ENCODE measurements at places on chromosomes 1 and 21.

DNA sequence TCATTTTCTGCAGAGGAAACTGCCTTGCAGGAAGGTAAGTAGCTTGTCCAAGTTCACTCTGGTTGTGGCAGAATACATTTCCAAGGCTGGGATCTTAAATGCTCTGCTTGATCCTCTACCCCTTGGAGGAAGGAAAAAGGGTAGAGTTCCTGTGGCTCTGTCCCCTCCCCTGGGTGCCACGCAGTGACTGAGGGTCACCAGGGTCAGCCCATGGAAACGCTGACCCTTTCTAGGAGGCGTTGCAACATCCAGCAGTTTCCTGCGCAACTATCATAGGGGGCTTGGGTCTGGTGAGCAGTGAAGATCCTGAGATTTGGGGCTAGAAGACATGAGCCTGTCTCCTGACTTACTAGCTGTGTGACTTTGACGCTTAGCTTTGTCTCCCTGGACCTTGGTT is 29.4 kb upstream of the EPS8L3 start:
- DNase-seq: no peak

- peak; percentile 47 for DNase-seq
Measured at GRCh38 chr1:15966081-15966955, 9.6 kb downstream of the ZBTB17 start.

GRCh38 chr1:18751425-18751824 is 108.0 kb downstream of the TAS1R2 start:
- no peak for DNase-seq

DNA sequence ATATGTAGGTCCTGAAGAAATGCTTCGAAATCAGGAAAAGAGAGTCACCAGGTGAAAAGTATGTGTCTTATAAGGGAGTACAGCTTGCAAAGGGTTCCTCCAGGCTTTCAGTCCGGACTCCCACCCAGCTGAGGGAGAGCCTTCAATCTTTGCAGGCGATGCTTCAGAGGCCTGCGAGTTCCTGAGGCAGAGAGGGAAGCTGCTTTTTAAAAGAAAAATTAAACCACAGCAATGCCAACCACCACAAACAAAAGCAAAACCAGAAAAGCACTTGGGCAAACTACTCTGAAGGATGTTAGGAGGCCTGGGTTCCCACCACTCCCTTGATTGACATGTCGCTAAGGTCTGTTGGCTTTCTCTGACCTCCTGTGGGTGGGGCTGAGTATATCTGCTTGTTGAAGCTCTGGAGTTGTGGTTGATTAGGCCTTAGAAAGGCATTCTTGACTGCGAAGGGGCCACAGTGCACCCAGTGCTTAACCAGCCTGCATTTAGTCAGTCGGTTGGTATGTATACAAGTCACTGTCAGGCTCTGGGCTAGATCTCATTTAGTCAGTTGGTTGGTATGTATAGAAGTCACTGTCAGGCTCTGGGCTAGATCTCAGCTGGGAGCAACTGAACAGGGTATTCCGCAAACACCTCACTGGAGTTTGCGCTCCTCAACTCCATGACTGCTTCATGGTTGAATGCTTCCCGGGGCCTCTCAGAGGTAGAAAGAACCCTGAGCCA is 1.2 kb downstream of the NIPAL3 start:
- peak; percentile 96 for DNase-seq

DNA sequence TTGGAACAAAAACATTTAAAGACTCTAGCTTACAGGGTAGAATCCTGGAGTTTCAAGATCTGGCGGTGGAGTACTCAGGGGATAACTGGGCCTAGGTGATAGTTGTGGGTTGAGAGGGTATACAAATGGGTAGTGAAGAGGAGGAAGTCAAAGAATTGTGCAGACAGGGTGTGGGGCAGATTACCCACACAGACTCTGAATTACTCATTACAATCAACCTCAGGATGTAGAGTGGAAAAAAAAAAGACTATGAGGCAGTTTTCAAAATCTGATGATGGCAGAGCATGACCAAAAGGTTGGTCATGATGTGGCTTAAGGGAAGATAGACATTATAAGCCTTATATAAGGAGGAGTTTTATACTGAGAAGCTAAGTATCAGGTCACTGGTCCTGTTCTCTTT is 44.1 kb upstream of the GLIS1 start:
- DNase-seq: no peak

- DNase-seq: no peak
Measured at GRCh38 chr1:87829360-87829759, 500.7 kb downstream of the LMO4 start.

DNA sequence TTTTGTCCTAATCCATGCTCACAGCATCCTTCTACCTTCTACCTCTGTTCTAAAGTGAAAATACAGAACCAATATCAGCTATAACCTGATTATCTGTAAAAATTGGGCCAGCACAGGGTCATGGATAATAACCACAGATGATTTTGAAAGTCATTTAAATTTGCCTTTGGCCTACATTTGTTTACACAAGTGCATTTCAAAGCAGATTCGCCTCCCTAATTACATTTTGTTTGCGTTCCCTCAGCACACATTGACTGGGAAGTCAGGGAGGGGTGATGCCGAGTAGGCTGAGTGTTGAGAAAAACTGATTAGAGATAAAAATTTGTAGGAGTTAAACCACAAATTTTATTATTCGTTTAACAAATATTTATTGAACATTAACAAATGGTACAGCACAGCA is 19.2 kb upstream of the RGS8 start:
- DNase-seq: no peak

DNA sequence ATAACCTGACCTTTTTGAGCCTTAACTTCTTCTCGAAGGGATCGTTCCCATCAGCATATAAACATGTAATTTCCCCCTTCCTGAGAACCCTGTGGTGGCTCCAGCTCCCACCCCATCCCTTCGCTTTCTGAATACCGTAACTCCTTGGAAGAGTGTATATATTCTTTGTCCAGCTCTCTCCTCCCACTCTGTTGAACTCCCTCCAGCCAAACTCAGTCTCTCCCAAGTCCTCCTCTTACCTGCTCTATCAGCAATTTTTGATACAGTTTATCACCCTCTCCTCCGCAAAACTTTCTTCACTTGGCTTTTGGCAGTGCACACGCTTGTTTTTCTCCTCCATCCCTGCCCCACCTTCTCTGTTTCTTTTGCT is 109.9 kb upstream of the SLC25A33 start:
- DNase-seq: no peak

GRCh38 chr1:193212637-193213036 is 26.2 kb upstream of the B3GALT2 start:
- DNase-seq: no peak

DNA sequence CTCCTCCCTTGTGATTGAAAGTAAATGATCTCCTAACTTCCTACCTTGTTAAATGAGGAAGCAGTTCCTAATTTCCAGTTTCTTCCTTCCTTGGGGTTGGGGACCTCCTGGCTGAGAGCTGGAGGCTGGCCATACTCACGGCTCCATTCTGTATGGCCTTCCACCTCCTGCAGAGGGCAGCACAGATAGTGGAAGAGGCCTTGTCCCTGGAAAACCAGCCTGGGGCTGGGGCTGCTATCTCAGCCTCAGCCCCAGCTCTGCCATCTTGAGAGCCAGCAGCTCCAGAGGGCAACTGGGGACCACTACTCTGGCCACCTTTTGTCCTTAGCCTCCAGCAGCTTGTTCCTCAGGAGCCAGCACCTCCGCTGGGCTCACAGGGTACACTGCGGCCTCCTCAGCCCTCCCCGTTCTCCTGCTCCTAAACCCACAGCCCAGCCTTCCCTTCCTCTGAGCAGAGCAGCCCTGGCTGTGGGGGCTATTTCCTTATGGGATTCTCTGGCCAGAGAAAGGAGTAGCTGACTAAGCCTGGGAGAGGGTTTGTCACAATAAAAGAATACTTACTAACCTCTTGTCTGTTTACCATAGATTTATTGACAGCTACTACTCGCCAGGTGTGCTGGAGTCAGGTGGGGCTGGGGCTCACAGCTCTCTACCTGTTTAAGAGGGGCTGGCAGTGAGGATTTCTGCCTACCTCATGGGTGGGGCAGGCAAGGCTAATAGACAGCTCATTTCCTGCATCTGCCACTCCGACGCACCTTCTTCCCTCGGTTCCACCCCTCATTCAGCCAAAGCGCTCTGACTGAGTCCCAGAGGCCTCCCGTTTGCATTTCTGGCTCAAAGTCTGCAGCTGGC is 6.3 kb downstream of the TMEM234 start:
- peak; percentile 85 for DNase-seq

GRCh38 chr1:1290238-1290731 is 10.0 kb downstream of the SCNN1D start:
- DNase-seq: peak; percentile 72

DNA sequence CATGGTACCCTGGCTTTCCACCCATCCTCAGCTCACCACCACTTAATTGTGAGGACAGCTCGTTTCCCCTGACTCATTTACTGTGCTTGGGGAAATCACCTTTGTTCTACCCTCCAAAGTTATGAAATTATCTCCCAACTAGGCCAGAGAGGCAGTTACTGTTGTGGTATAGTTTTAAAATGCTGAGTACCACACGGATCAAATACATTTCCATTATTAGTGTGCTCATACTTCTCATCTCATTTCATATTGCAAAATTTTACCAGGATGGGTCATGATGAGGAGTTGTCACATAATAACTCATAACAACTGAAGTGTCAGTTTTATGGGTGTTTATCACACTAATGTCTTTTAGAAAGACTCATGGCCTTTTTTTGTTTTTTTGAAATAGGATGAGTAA is 9.2 kb upstream of the OR2B11 start:
- DNase-seq: no peak

GRCh38 chr1:98172578-98172977 is 251.7 kb upstream of the DPYD start:
- DNase-seq: no peak

- DNase-seq: no peak
Measured at GRCh38 chr1:206678490-206678889, 6.2 kb upstream of the MAPKAPK2 start.

- DNase-seq: no peak
Measured at GRCh38 chr1:13801232-13801631, 101.2 kb downstream of the PRDM2 start.

DNA sequence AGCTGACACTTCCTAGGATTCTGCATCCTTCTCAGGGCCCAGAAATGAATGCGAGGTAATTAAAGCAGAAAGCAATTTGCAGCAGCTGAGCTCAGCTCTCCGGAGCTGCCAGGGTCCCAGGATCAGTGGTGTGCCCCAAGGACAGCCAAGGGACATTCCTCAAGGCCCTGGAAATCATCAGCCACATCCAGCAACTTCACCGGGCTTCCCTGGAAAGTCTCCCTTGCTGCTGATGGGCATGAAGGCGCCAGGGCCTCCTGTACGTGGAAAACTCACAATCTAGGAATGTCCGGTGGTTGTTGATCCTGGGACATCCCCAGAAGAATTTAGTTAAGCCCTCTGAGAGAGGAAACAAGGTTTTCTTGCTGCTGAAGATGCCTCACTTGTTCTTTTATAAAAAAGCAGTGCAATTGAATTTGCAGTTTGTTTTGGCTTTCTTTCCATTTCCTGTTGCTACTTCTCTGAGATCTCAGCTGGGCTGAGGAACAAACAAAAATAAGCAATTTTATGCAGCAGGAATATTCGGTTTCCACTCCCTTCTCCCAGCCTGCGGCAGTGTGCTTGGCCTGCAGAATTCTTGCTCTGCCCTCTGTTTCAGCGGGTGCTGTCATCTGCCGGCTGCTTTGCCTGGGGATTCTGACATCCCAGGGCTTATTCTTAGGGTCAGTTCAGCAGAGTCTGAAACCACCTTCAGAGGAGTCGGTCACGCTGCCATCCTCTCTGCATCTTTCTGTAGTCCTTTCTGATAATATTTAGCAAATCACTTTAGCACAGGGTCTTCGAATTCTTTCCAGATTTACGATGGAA is 85.9 kb downstream of the TCP10L start:
- DNase-seq: no peak

DNA sequence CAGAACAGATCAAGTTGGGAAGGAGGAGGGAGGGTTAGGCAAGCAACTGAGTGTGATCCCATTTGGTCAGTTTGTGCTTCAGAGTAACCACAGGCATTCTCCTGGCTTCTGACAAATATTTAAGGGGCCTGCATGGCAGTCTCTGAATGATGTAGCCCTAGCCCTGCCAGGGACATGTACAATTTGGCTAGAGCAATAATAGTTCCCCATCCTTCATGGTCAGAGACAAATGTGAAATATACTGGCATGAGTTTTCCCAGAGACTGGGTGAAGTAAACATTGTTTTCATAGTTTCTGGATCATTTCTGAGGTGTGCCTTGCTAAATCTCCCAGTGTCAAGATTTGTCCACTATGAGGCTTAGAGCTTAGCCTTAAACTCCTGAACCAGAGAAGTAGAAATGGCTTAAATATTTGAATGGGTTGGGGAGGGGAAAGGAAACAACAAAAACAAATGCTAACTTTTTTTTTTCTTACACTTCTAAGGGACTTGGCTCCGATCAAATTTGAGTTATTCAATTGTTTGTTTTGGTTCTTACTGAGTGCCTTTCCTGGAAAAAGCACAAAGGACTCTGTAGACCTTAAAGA is 42.0 kb upstream of the UBE2U start:
- DNase-seq: no peak

DNA sequence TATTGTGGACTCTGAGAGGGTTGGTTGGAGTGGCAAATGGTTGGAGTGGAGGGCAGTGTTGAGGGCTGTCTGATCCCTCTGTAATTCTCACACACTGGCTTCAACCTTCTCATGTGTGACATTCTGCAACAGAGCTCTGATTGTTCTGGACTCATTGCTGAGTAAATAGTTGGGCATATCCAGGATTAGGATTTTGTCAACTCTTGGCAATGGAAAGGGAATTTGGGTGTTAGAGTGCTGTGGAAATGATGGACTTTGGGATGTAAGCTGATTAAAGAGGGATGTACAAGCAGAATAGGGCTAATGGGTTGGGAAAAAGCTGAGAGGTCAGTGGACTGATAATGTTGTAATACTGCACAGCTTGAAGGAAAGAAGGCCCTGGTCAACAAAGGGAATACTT is 16.5 kb downstream of the TLCD4 start:
- no peak for DNase-seq

GRCh38 chr1:35178295-35178695 is 14.7 kb downstream of the SFPQ start:
- no peak for DNase-seq

DNA sequence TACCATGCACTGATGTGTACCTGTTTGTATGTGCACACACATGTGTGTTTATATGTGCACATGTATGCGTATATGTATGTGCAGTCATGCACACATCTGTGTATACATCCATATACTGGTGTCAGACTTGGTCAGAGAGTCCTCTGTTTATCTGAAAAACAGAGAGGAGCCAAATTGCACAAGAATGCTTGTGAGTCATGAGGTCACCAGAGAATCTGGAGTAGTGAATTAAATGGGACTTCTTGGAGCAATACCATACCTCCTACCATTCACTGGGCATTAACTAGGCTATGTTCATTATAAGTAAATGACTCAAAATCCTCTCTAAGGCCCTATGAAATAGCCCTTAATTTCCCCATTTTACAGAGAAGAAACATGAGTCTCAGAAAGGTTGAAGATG is 272.1 kb upstream of the C1orf87 start:
- no peak for DNase-seq

GRCh38 chr1:42953182-42954180 is 5.2 kb downstream of the SLC2A1 start:
- DNase-seq: no peak

DNA sequence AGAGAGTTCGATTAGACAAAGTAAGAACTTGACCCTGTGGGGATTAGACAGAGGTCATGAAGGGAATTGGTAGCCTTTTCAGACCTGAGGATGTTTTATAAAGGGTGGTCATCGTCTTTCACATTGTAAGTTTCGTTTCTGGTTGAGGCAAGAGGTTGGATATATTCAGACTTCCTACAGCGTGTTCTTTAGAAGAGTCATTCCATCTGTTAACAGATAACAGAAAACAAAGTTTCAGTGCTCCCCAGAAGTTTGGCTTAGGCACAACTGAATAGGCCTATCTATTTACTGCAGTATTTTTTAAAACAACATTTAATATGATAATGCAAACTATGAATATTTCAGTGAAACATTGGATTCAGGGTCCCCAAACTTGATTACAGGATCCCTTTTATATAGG is 17.1 kb upstream of the IVNS1ABP start:
- DNase-seq: peak; percentile 34

Data from hematopoietic multipotent progenitor cell treated with erythropoietin and hydrocortisone succinate and interleukin-3 and kit ligand, for 4 days (in vitro differentiated cells).